ENCODE measurements at places on chromosomes 7 and 10. TPM values are rescaled to one million over a fixed set of nuclear protein-coding genes. Genes with fewer than 3 reads are reported as not detected.

GRCh38 chr10:61000769-61001730 lies 57.1 kb upstream of the RHOBTB1 start:
- H3K4me3 ChIP-seq: peak overlapping the region; percentile 37
- no peaks in the 10 kb centered on the region for H3K4me1 ChIP-seq
- H3K36me3 ChIP-seq: no peaks in the 10 kb centered on the region
- no peaks in the 10 kb centered on the region for H3K27me3 ChIP-seq

TMEM178B gene
- total RNA-seq: not detected

DNA sequence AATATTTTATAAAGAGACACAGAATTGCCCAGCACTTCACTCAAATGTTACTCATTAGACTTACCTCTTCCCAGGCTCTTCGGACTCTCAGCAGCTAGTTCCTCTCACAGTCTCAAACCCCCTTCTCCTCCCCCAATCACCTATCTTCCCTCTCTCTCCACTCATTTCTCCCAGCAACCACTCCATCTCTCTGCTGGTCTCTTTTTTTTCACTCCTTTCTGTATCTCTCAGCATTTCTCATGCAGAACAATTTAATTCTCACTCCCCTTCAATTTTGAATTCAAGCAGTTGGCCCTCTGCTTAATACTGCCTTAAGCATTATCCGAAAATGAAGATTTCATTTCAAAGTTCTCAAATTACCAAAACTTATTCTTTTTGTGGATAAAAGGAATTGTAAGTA lies 34.4 kb upstream of the CAV2 start:
- no peaks in the 10 kb centered on the region for H3K36me3 ChIP-seq
- no peaks in the 10 kb centered on the region for H3K4me1 ChIP-seq
- no peak overlapping the region for H3K27ac ChIP-seq
- no peak for DNase-seq
- no peak overlapping the region for H3K4me3 ChIP-seq

DNA sequence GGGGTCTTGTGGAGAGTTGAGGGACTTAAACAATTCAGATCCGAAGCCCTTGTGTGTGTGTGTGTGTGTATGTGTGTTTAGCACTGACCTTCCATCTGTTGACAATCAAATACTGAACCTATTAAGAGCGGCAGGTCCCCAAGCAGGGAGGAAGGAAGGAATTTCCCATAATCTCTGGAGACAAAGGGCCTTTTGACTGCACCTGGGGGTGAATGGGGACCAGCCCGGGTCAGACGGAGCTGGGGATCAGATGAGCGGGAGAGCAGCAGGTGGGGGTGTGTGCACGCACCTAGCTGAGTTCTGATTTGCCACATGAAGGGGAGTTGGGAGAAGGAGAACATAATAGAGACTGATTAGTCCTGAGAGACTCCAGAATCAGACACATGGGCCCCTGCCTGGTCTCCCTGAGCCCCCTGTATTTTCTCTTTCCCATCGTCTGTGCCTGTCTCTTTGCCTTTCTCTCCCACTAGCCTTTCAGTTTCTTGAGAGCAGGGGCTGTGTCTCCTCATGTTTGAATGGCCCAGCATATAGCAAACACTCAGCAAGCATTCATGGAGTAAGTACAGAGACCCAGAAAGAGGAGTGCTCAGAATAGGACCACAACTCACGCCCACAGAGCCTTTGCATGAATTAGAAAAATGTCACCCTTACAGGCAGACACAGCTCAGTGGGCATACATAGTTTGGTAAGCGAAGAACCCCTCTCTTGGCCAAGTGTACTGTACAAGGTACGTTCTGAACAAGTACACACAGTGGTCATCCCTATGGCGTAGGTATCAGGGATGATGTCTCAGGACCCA lies 288.3 kb upstream of the HABP2 start:
- no peak overlapping the region for H3K4me3 ChIP-seq

GRCh38 chr10:3469639-3470020 lies 297.0 kb upstream of the PITRM1 start:
- no peaks in the 10 kb centered on the region for H3K36me3 ChIP-seq
- peak overlapping the region; percentile 95 for H3K27ac ChIP-seq
- DNase-seq: no peak
- no peak overlapping the region for H3K4me3 ChIP-seq
- H3K4me1 ChIP-seq: peaks cover 7% of the 10 kb centered on the region

PILRA gene
- total RNA-seq: 3.8 TPM

GDF10 gene
- total RNA-seq: not detected

PLAU gene
- total RNA-seq: 1.8 TPM

DCLRE1A gene
- 0.26 TPM for total RNA-seq

DNA sequence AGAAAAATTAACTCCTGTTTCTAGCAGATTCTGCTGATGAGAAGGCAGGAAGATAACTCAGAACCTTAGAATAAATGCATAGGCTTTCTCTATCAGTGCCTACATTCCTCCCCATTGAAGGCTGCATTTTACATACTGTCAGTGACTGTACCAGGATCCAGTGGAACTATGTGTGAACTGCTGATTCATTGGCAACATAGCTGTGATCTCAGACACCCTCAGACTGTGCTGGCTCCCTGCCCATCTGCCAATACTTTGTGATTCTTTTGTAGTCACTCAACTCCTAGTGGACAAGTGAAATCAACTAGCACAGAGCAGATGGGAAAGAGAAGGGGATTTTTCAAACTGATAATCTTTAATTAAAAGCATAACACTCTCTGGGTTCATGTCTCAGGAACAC lies 375.8 kb downstream of the MDFIC start:
- DNase-seq: no peak
- H3K27ac ChIP-seq: no peak overlapping the region
- H3K36me3 ChIP-seq: no peaks in the 10 kb centered on the region
- no peaks in the 10 kb centered on the region for H3K4me1 ChIP-seq
- H3K27me3 ChIP-seq: no peaks in the 10 kb centered on the region

DNA sequence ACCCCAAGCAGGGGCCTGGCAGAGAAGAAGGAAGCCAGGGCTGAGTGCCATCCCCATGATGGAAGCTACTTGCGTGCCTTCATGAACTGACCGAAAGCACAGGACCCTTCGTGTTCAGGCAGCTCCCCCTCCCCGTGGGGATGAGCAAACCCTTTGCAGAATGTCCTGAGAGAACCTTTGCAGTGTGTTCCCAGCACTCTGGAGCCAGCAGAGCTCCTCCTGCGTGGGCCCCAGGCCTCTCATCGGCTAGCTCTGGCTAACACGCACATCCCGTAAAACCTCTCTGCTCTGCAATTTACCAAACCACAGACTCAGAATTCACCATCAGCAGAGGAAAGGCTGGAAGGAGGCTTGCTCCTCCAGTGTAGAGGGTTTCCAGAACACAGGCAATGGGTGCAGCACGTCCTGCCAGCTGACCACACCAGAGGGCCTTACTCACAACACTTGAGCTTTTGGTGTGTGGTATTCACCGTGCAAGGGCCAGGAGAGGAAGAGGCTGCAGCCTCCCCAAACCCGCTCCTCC lies 3.1 kb downstream of the SH3PXD2A start:
- no peak overlapping the region for H3K4me3 ChIP-seq
- H3K36me3 ChIP-seq: no peaks in the 10 kb centered on the region
- H3K27me3 ChIP-seq: no peaks in the 10 kb centered on the region
- H3K27ac ChIP-seq: peak overlapping the region; percentile 20

GRCh38 chr10:56551037-56551436 lies 190.0 kb upstream of the ZWINT start:
- no peak overlapping the region for H3K27ac ChIP-seq
- H3K4me3 ChIP-seq: no peak overlapping the region
- H3K4me1 ChIP-seq: no peaks in the 10 kb centered on the region
- no peak for DNase-seq
- no peaks in the 10 kb centered on the region for H3K27me3 ChIP-seq
- no peaks in the 10 kb centered on the region for H3K36me3 ChIP-seq

C10orf105 gene
- total RNA-seq: not detected

TMEM196 gene
- total RNA-seq: not detected

DNA sequence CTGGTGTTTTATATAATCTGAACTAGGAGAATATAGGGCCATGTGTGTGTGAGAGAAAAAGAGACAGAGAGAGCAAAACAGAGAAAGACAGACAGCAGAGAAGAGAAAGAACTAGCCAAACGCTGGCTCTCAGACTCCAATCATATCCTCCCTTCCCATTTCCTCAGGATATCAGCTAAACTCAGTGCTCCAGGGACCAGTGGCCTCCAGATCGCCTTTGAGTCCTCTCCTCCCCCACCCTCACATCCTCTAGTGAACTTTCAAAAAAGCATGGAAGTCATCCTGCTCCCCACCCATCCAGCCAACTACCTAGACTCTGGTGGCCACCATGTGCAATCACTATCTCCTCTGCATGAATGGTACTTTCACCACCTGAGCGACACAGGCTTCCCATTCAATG lies 386.1 kb upstream of the NPVF start:
- no peaks in the 10 kb centered on the region for H3K4me1 ChIP-seq
- H3K36me3 ChIP-seq: no peaks in the 10 kb centered on the region
- H3K27me3 ChIP-seq: no peaks in the 10 kb centered on the region
- H3K27ac ChIP-seq: peak overlapping the region; percentile 56

- no peak overlapping the region for H3K27ac ChIP-seq
- no peak for DNase-seq
- H3K36me3 ChIP-seq: no peaks in the 10 kb centered on the region
- no peaks in the 10 kb centered on the region for H3K4me1 ChIP-seq
- no peak overlapping the region for H3K4me3 ChIP-seq
Measured at GRCh38 chr10:101094121-101094879, 32.5 kb downstream of the KAZALD1 start.

LIPK gene
- total RNA-seq: not detected

EGR2 gene
- not detected for total RNA-seq

CLCN1 gene
- total RNA-seq: not detected

SND1 gene
- 75.9 TPM for total RNA-seq

ZNF37A gene
- 35.9 TPM for total RNA-seq

RHEB gene
- 92.1 TPM for total RNA-seq

DNA sequence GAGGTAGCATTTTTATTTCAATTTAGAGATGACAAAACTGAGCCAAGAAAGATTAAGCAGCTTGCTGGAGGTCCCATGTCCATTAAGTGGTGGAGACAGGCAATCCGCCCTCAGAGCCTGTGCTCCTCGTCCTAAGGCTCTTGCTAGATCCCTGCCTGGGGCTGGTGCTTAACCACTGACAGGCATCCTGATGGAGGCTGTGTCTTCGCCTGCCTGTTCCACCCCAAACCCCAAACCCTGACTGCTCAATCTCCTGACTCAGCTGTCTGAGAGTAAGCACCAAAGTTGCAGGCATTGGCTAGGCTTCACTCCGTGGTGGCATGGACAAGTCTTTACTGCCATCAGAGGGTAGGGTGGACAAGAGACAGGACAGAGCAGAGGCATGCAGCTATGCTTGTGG lies 209.4 kb downstream of the POU6F2 start:
- DNase-seq: no peak
- no peak overlapping the region for H3K27ac ChIP-seq
- H3K36me3 ChIP-seq: no peaks in the 10 kb centered on the region
- H3K4me1 ChIP-seq: no peaks in the 10 kb centered on the region

ANKRD61 gene
- total RNA-seq: not detected

GRCh38 chr7:39750253-39751077 lies 127.1 kb downstream of the RALA start:
- no peaks in the 10 kb centered on the region for H3K27me3 ChIP-seq
- no peak for DNase-seq
- H3K36me3 ChIP-seq: no peaks in the 10 kb centered on the region
- H3K4me1 ChIP-seq: no peaks in the 10 kb centered on the region
- no peak overlapping the region for H3K4me3 ChIP-seq
- no peak overlapping the region for H3K27ac ChIP-seq
